ENCODE measurements at places on chromosomes 5 and 9.

GRCh38 chr9:8474937-8475336 is 675.4 kb upstream of the DMAC1 start:
- DNase-seq: no peak

DNA sequence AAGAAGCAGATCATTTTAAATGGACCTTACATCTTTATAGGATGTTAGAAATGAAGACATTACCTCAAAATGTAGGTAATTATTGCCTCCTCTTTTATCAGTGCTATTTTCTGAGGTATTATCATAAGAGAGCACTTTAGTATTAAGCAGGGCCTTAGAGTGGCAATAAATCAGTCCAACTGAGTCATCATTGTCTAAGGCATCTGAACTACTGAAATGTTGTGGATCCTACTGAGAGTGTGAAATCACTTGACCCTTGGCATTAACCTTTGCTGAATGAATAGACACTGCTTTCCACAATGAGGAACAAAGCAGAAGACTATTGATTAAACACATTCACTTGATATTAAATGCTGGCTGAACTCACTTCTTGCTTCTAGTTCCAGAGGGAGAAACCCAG is 224.6 kb upstream of the ARRDC3 start:
- no peak for DNase-seq

- DNase-seq: no peak
These were observed 3.0 kb downstream of the RNF145 start for GRCh38 chr5:159206368-159206767.

GRCh38 chr9:14424983-14425382 is 111.0 kb upstream of the NFIB start:
- DNase-seq: no peak

DNA sequence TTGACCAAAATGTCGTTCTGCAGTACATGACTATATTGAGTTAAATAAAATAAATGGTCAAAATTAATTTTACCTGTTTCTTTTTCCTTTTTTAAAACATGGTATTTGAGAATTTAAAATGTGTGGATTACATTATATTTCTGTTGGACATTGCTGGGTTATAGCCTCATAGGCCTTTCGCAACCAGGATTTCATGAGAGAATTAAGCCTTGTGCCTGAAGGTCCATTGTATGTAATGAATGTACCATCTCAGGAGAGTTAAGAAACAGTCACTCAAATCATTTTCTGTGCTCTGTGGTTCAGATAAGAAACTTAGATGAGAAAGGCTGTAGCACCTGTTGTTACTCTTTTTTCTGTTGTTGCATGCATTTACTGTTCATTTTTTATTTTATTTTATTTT is 103.5 kb downstream of the ANGPTL2 start:
- no peak for DNase-seq

DNA sequence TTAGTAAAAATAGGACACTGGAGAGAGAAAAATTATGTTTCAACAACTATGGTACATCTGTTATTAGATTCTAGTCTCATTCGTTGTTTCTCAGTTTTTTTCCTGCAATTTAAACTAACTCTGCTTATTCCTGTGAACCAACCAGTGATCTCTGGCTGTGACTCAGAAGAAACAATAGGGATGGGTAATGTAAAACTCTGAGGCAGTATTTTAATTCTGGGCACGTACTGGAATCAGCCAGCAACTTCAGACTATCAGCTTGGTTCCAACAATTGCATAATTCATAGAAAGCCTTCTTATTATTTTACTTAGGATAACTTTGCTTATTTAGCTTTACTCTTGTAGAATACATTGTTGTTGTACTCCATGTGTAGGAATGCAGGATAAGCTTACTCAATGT is 28.8 kb downstream of the MLLT3 start:
- peak; percentile 78 for DNase-seq

- DNase-seq: no peak
These were observed 207.0 kb upstream of the ZNF462 start for GRCh38 chr9:106655966-106656365.

DNA sequence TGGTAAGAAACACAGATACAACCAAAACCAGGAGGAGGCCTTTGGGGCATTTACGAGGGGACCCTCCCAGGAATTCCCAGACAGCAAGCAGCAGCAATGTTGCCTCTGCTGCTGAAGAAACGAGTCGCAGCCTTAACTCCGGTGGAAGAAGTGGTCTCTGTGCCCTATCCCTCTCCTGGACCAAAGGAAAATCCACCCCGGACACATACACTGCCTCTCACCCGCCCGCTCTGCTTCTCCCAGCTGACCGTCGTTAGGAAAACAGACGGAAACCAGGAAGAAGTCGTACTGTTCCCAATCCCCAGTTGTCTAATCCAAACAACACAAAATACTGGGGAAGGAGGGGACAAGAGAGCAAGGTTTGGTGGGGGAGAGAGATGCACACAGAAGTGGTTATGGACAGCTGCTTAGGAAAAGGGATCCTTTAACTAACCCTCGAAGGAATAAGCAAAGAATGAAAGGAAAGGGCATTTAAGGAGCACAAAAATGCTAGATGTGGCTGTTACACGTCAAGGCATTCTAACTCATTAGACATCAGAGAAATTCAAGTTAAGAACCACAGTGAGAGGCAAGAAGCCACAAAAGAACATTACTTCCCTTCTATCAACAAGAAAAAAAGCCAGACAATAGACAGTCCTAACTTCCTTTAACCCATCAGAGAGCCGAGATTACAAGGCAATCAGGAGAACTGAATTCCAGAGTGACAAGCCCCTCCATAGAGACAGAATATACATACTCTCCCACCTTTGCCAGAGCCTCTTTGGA is 71.9 kb downstream of the ACTL7B start:
- DNase-seq: no peak

- DNase-seq: no peak
These were observed 32.2 kb downstream of the LNPEP start for GRCh38 chr5:96968074-96968473.

DNA sequence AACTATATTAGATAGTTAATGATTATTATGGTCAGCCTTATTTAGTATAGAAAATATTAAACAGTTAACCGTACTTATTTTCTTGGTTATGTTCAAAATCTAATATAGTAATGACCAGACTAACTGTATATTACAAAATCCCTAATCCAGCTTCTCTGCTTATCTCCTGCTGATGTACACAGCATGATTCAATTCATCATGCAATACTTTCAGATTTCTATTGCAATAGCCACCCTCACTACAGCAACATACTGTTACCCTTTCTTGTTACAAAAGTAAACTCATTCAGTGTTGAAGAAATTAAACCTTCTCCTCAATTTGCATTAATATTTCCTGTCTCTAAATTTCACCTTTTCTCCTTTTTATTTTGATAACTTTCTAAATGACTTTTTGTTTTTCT is 1375.0 kb upstream of the NUDT12 start:
- no peak for DNase-seq

DNA sequence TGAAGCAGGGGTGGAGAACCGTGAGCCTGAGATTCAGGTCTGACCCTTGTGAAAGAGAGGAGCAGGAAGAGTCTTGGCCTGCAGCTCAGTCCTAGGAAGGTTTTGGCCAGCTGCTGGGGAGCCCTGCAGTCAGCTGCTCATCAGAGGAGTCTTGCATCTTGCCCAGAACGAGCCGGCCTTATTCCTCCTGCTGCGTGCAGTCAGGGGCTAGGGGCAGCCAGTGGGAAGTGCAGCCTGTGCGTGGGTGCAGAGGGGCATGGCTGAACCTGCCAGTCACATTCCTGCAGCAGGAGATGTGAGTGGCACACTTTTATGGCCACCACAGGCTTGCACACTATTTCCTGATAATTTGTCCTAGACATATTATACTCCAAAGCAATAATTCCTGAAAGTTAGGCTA is 278.7 kb downstream of the NPR3 start:
- DNase-seq: no peak

GRCh38 chr5:168978015-168978414 is 322.9 kb downstream of the SLIT3 start:
- no peak for DNase-seq

- DNase-seq: no peak
These were observed 81.5 kb downstream of the PRKACG start for GRCh38 chr9:68932458-68932857.

DNA sequence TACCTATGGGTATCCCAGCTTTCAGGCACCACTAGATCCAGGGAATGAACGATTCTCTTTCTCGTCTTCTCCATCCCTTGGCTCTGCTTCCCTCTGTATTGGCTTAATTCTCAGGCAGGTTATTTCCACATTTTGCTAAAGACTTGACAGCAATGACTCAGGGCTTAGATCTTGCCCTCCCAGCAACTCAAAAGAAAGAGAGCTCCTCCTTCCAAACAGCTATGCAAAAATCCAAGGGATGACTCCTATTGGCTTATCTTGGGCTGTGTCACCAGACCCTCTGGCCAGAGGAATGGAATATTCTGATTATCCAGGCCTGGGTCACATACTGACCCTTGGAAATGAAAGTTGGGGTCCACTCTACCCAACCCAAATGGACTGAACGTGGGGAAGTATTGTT is 270.2 kb downstream of the NTRK2 start:
- no peak for DNase-seq

- DNase-seq: no peak
These were observed 121.5 kb downstream of the ENTREP1 start for GRCh38 chr9:69446496-69446895.

DNA sequence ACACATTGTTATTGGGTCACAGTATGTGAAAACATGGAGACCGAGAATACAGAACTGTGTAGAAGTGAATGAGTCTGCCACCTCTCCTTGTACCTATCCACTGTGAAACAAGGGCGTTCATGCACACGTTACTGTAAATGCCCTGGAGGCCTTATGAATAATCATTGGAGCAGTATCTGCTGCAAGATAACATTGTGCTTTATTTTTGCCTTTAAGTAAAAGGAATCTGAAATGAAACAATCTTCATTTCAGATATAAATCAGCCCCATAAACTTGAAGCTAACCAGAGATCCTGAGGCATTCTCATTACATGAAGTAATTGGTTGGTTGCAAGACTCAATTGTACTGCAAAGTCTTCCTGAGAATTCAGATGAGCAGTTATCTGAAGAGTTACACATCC is 419.6 kb downstream of the KDM4C start:
- no peak for DNase-seq

GRCh38 chr5:174229068-174229467 is 183.6 kb downstream of the NSG2 start:
- no peak for DNase-seq

- no peak for DNase-seq
These were observed 25.9 kb downstream of the NKD2 start for GRCh38 chr5:1034421-1034905.

- DNase-seq: no peak
These were observed 521.7 kb upstream of the CLINT1 start for GRCh38 chr5:158380661-158381060.

GRCh38 chr5:33306758-33307157 is 134.0 kb upstream of the TARS1 start:
- no peak for DNase-seq

DNA sequence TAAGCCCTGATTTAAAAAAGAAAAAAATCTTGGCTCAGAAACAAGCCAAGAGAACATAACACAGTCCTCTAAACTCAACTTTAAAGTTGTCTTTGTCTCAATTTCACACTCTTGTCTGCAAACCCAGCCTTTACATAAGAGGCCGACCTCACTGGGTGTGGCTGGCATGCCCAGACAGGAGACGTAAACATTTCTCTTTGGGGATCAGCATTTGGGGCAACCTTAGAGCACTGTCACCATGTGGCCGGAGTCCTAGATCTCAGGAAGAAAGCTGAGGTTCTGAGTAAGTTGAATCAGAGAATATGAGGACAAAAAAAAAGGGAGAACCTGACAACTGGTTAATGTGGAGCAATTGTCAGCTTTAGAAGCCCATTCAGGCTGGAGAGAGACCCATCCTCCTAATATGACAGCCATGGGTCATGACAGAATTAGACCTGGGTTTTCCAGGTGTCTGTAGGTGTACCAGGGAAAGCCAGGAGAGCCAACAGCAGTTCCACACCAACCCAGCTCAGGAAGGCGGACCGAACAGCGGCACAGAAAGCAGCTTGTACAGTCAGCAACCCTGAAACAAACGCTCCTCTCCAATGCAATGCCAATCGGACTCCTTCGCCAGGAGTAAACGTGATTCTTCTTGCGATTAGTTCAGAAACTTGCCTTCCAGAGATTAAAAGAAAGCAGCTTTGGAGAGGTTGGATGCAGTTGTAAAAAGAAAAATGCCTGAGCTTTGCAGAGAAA is 97.9 kb upstream of the MAP3K1 start:
- no peak for DNase-seq

- no peak for DNase-seq
These were observed 214.8 kb upstream of the PIK3R1 start for GRCh38 chr5:68000805-68001204.

All from globus pallidus (tissue), 1 donor.